Motor neuron (in vitro differentiated cells): ENCODE measurements at places on chromosomes 2 and 18. TPM values are rescaled to one million over a fixed set of nuclear protein-coding genes. Genes with fewer than 3 reads are reported as not detected.

The SIX3 gene
- 1.2 TPM in 1 of 2 replicates, not detected in the other for total RNA-seq

The REG3G gene
- total RNA-seq = 0.66 and 3.3 TPM in 2 replicates

The CENPO gene
- total RNA-seq = 5.5 and 7.8 TPM in 2 replicates

The BCL11A gene
- 50.9 and 59.0 TPM in 2 replicates for total RNA-seq

The TUBA4B gene
- not detected in 2 replicates for total RNA-seq

The CFAP221 gene
- total RNA-seq = 1.8 and 2.6 TPM in 2 replicates

The HOXD13 gene
- not detected in 2 replicates for total RNA-seq
